ENCODE measurements at places on chromosomes 3 and 15. TPM values are rescaled to one million over a fixed set of nuclear protein-coding genes. Genes with fewer than 3 reads are reported as not detected.

DNA sequence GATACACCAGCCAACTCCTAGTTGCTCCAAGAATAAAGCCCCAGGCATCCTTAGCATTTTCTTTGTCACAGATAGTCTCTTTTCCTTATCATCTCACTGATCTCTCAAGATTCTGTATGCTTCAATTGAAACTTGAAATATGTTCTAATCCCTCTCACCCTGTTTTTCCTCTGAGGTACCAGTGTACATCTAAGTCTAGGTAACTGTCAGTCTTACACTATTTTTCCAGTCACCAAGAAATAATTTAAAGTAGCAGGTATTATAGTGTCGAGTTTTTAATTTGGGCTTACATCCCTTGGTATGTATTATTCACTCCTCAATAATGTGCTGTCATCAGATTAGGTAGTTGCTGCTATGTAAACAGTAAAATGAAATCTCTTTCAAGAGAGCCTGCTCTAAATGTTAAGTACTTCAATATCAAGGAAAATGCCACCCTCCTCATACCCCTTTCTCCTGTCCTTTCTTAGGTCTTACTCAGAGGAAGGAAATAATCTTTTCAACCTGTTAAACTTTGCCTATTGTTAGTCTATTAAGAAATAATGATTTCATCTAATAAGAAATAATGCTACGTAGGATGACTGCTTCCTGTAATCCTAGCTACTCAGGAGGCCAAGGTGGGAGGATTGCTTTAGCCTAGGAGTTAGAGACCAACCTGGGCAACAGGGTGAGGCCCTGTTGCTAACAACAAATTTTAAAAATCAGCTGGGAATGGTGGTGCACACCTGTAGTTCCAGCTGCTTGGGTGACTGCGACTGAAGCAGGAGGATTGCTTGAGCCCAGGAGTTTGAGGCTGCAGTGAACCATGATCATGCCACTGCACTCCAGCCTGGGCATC, 39.8 kb downstream of the TSC22D2 start:
- H3K27ac ChIP-seq: no peak overlapping the region
- H3K4me1 ChIP-seq: peaks cover 22% of the 10 kb centered on the region
- no peaks in the 10 kb centered on the region for H3K27me3 ChIP-seq
- H3K4me3 ChIP-seq: no peak overlapping the region
- H3K36me3 ChIP-seq: no peaks in the 10 kb centered on the region

The STAB1 gene
- total RNA-seq: 57.1 TPM

GRCh38 chr3:30602946-30603345, 3.5 kb upstream of the TGFBR2 start:
- H3K36me3 ChIP-seq: no peaks in the 10 kb centered on the region
- H3K27ac ChIP-seq: no peak overlapping the region
- H3K27me3 ChIP-seq: no peaks in the 10 kb centered on the region
- H3K4me1 ChIP-seq: no peaks in the 10 kb centered on the region
- DNase-seq: no peak
- no peak overlapping the region for H3K4me3 ChIP-seq

GRCh38 chr3:67083277-67083676, 85.2 kb downstream of the KBTBD8 start:
- no peaks in the 10 kb centered on the region for H3K27me3 ChIP-seq
- H3K27ac ChIP-seq: no peak overlapping the region
- H3K4me3 ChIP-seq: no peak overlapping the region
- H3K4me1 ChIP-seq: no peaks in the 10 kb centered on the region

- no peaks in the 10 kb centered on the region for H3K36me3 ChIP-seq
Measured at GRCh38 chr3:44772099-44772442, 10.5 kb downstream of the KIF15 start.

- no peak overlapping the region for H3K4me3 ChIP-seq
- no peaks in the 10 kb centered on the region for H3K27me3 ChIP-seq
- no peaks in the 10 kb centered on the region for H3K36me3 ChIP-seq
- H3K27ac ChIP-seq: no peak overlapping the region
- DNase-seq: no peak
Measured at GRCh38 chr3:153623834-153624233, 461.8 kb downstream of the RAP2B start.

DNA sequence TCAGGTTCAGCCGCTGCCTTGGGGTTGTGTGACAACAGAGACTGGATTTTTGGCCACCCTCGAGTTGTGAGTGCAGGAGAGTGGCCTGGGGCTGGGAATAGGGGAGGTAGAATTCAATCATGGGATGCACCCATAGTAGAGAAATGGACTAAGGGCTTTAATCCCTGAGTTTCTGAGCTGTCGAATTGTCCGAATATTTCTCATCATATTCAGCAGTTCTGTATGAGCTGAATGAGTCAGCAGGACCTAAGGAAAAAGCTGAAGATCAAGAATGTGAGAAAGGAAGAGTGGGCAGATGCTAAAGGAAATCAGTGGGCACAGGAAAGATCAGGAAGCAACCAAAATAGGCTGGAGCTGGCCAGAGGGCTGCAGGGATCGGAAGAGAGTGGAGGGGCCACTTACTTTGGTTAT, 44.4 kb upstream of the SACM1L start:
- H3K27ac ChIP-seq: no peak overlapping the region
- no peaks in the 10 kb centered on the region for H3K36me3 ChIP-seq

Measured in uterus (tissue), 4 donors.